ENCODE measurements at places on chromosomes 5 and 9. TPM values are rescaled to one million over a fixed set of nuclear protein-coding genes. Genes with fewer than 3 reads are reported as not detected.

- no peak for DNase-seq
These were observed 34.8 kb upstream of the RAPGEF1 start for GRCh38 chr9:131774636-131775035.

GRCh38 chr5:98934546-98934945, 5.7 kb upstream of the CHD1 start:
- no peak for DNase-seq

DNA sequence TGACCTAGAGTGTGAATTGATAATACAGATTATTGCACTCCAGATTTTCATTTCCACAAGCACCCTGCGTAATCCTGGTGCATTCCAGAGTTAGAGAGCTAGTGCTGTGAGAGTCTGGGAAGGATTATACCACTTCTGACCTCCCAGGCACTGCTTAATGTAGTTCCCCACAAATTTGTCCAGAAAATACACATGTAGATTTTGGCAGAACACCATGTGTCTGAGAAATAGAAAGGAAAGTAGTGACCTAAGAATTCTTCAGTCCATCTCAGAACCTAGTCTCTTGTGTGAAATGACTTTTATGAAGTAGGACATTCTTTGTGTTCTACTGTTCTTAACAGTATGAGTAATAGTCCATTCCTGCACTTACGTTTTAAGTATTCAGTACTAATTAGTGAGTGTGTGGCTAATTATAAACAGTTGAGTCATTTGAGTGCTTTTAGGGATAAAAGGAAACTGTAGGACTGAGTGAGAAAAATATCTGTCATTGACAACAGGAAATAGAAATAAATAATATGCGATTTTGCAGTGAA, 27.8 kb upstream of the PTPDC1 start:
- peak; percentile 72 for DNase-seq

Gene TAF7
- 88.8 TPM for total RNA-seq

Gene MEIKIN
- not detected for total RNA-seq

Data from skin of body (tissue), 3 donors.